ENCODE measurements at places on chromosomes 4 and X.

DNA sequence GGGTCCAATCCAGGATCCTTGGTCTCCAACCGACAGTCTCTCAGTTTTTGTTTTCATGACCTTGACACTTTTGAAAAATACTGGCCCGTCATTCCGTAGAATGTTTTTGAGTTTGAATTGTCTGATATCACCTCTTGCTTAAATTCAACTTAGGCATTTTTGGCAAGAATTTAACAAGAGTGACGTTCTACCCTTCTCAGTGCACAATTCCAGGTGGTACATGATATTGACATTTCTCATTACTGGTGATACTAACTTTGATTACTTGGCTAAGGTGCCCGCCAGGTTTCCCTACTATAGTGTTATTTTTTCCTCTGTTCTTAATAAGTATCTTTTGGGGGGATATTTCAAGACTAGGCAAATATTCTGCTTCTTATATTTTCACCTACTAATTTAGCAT is 215.1 kb downstream of the NR3C2 start:
- DNase-seq: no peak

- no peak for DNase-seq
Observed at GRCh38 chr4:68718447-68719074, 48.1 kb upstream of the UGT2B15 start.

- DNase-seq: no peak
Observed at GRCh38 chr4:114782415-114783214, 184.0 kb downstream of the UGT8 start.

DNA sequence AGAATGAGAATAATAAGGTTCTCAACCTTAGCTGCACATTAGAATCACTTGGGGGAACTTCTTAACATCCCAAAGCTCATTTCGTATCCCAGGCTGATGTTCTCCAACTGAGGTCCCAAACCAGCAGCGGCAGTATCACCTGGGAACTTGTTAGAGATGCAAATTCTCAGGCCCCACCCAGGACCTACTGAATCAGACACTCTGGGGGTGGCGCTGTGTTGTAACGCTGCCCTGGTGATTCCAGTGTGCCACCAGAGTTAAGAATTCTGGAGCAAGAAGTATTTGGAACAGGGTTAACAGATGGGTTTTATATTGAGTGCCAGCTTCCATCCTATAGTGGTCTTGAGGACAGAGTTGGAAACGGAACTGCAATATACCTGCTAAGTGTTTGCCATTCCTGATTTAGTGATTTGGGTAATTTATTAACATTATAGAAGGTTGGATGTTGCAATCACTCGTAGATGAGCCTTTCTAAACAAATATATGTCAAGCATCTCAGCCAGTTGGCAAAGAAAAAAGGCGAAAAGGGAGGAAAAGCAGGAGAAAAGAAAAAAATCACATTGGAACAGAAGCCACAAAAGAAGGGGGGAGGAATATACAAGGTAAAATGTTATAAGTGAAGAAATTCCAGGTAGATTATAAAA is 141.0 kb downstream of the ARX start:
- DNase-seq: no peak

DNA sequence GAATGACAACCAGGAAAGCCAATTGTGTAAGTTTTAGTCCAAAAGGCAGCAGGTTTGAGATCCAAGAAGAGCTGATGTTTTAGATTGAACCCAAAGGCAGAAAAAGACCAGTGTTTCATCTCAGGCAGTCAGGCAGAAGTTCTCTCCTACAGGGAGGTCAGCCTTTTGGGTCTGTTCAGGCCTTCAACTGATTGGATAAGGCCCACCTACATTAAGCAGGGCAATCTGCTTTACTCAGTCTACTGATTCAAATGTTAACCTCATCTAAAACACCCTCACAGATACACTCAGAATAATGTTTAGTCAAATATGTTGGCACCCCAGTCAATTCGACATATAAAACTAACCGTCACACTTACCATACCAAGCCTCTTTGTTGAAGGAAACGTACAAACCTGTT is 134.2 kb upstream of the NEIL3 start:
- no peak for DNase-seq

DNA sequence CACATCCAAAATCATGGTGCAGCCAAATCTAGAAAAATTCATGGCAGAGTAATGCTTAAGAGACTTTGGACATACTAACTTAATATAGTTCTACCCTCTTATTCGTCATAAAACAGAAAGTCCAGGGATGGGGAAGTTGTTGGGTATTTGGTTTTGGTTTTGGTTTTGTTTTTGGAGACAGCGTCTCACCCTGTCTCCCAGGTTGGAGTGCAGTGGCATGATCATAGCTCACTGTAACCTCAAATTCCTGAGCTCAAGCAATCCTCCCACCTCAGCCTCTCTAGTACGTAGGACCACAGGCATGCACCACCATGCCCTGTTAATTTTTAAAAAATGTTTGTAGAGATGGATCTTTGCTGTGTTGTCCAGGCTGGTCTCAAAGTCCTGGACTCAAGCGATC is 271.8 kb upstream of the TENM3 start:
- DNase-seq: no peak

- no peak for DNase-seq
Observed at GRCh38 chr4:116478343-116478742, 607.0 kb downstream of the TRAM1L1 start.

DNA sequence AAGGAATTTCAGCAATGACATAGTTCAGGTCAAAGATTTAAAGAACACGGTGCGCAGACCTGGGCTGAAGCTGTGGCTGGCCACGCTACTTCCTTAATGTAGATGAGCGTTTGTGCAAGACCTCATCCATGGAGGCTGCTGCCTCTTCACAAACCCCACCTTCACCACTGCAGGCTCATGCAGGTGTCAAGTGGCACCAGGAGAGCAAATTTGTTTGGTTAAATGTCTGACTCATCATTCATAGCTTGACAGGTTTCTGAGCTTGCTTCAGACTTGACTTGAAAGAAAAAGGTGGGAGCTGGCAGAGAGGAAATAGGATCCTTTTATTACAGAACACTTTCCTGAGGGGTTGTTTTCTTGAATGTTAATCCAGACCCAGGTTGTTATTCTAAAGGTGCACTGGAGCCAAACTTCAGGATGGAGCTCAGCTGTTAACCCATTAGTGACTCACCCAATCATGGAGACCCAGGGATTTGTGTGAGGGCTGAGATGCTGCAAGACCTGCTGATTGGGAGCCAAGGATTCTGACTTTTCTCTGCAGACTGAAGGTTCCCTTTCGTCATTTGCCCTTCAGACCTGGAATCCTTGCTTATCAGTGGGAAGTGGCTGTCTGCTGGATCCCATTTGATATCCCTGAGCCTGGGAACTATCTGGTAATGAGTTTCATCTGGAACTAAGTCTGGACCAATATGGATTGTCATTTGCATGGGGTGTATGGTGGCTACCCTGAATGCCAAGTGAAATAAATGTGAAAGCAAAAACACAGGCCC is 315.3 kb downstream of the PTTG2 start:
- no peak for DNase-seq

GRCh38 chrX:39115166-39115565 is 313.9 kb downstream of the MID1IP1 start:
- DNase-seq: no peak

- DNase-seq: no peak
Observed at GRCh38 chr4:53928825-53929224, 135.6 kb downstream of the CHIC2 start.

DNA sequence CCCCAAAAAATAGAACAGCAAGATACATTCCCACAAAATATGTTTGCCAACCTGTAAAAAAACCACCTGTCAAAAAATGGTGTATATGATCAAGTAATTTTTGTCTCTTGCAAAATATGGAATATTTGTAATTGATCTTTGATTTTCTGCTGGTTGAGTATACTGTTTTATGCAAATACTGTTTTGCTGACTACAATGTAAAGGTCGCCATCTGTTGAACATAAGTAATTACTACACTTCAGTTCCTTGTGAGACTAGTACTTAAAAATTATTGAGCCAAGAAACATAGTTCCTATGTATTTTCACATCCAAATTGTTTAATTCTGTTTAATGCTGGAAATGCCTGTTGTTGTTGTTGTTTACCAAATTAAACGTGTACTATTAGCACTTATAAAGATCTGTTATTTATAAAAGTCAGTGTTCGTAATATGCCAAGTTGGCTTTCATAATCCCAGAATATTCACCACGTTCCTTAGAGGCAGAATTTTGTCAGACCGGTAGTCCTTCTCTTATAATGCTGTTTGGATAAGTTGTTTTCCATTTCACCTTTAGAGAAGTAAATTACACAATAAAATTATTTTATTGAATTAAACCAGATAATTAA is 144.2 kb downstream of the PDLIM5 start:
- no peak for DNase-seq

- DNase-seq: no peak
Observed at GRCh38 chr4:138935-139334, 14.6 kb downstream of the ZNF718 start.

DNA sequence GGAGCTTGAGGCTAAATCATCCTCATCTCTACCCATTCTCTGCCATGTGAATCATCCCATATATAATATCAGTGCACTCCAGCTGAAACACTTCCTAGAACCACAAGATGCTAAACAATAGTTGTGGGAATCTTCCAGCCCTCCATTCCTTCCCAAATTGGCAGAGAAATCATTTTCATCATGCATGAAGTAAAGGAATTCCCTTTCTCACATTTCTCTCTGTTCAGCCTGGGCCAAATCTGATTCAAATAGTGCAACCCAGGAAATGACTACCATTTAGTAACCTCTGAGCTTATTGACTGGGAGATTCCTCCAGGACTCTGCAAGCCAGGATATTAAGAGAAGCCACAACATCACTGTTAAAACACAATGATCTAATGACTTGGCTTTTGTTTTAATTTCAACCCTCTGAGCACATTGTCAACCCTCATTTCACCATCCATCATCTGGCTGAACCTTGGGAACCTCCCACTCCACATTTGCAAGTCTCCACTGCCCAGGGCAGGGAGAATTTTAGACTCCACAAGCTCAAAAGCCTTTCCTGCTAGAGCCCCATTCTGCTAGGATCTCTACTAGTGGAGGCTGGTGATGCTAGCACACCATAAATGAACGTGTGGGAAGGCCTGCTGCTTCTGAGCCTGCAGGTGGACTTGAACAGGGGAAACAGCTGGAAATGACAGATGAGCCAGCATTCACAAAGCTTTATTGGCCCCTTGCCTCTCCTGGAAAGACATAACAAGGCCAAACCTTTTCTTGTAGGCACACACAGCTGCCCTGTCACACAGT is 133.9 kb downstream of the TET2 start:
- peak; percentile 57 for DNase-seq

DNA sequence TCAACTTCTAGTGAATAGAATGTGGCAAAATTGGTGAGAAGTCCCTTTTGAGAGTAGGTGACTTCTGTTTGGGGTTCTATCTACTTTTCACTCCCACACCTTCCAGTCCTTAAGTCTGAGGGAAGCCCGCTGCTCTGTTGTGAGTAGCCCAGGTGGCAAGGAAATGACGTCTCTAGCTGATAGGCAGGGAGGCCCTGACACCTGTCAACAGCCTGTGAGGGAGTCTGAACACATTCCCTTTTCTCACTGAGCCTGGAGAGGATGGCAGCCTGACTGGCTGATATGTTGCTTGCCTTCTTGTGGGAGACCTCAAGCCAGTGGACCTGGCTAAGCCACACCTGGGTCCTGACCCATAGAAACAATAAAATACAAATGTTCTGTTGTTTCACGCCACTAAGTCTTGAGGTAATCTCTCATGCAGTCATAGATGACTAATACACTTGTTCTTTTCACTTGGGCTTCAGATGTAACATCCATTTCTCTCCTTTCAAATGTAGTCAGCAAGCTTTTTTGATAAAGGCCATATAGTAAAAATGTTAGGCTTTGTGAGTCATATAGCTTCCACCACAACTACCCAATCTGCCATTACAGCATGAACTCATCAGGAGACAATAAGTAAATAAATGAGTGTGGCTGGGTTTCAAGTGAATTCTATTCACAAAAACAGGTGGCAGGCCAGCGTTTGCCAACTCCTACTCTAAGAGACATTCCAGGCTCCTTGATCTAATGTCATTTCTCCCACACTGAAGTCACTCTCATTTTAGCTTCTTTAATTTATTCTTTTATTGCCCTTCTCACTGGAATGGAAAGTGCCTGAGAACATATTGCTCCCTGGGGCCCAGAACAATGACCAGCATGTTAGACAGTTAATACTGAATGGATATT is 265.1 kb upstream of the MAD2L1 start:
- no peak for DNase-seq

GRCh38 chrX:151384807-151385206 is 12.2 kb upstream of the VMA21 start:
- peak; percentile 53 for DNase-seq

GRCh38 chrX:145825896-145826295 is 8.3 kb downstream of the SLITRK2 start:
- DNase-seq: no peak

DNA sequence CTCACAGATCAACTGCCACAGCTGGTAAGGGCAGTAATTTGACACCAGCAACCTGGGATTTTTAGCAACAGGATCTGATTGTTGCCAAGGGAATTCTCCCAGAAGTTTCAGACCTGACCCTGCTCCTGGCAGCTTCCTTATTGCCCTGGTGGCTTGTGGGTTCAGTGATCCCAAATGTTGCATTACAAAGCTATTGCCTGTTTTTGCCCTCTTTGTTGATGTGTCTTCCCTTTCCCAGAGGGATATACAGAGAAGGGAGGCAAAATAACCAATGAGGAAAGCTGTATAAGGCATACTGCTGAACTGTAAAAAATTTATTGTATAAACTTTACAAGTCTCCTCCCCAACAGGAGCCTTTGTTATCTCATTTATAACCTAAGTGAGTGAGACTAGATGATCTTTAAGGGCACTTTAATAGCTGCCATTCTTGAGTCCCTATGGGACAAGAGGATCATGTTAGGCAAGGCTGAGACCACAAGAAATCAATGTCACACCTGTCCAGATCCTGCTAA is 22.2 kb downstream of the VSIG4 start:
- no peak for DNase-seq

DNA sequence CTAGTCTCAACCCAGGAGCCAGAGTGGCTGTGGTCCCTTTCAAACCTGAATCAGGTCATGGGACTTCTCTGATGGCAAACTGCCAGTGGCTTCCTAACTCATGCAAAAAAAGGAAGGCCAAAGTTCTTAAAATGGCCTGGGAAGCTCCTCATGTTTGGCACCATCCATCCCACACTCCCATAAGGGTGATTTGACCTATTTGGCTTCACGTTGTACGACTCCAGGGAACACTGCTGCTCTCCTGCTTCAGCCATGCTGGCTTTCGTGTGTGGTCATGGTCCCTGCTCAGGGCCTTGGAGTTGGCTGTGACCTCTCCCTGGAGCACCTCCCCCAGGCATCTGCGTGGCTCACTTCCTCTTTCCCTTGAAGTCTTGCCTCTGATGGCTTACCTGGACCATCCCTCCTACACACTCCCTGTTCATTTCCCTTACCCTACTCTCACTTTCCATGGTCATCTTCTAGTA is 12.8 kb upstream of the TMSB4X start:
- DNase-seq: no peak

DNA sequence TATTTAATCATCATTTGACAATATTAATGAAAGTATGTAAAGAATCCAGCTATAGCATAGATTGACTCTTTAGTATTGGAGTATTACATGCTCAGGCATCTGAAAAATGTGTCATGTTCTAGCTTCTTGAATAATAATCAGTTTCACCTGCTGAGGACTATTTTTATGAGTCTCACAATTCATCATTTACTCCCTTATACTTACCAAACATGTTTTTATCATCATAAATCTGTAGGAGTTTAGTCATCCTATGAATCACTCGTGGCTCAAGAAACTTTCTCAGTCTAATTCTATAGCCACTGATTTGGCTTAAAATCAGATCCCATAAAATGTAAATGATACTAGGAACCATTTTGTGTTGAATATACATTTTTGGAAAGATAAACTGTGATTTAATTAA is 1616.1 kb downstream of the C4orf33 start:
- DNase-seq: no peak

GRCh38 chr4:76600447-76600846 is 165.4 kb downstream of the SHROOM3 start:
- no peak for DNase-seq
